BE2C (cell line): ENCODE measurements at places on chromosomes 11 and 22.

DNA sequence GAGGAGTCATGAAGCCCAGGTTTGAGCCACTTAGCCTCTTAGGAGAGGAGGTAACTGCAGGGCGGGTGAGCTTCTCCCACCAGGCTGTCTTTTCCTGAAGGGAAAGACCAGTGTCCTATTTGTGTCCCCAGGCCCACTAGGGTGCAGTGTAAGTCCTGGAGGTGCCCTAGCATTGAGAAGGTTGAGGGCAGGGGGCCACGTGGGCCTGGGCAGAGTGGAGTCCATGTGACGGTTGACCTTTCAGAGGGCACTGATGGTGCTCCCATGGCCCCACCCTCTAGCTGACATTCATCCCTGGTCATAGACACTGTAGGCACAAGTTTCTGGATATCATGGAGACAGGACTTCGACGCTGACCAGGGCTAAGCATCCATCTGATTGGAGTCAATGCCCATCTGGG is 44.1 kb upstream of the TP53I11 start:
- DNase-seq: no peak

GRCh38 chr22:39744353-39744752 is 149.2 kb downstream of the ENTHD1 start:
- no peak for DNase-seq

DNA sequence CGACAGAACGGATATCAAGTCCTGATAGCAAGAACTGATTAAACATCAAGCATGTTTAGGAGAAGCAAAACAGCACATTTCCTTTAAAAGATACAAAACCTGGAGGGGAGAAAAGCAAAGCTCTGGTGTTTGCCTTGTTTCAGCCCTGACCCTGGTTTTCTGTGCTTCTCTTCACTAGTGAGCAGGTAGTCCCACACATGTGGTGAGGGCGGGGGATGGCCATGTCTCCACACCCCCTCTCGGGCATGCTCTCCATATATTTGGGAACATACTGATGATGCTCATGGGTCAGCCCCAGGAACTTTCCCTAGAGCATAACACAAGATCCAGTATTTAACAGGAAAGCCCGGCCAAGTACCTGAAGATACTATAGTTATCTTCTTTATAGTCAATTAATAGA is 10.1 kb downstream of the C11orf16 start:
- no peak for DNase-seq

DNA sequence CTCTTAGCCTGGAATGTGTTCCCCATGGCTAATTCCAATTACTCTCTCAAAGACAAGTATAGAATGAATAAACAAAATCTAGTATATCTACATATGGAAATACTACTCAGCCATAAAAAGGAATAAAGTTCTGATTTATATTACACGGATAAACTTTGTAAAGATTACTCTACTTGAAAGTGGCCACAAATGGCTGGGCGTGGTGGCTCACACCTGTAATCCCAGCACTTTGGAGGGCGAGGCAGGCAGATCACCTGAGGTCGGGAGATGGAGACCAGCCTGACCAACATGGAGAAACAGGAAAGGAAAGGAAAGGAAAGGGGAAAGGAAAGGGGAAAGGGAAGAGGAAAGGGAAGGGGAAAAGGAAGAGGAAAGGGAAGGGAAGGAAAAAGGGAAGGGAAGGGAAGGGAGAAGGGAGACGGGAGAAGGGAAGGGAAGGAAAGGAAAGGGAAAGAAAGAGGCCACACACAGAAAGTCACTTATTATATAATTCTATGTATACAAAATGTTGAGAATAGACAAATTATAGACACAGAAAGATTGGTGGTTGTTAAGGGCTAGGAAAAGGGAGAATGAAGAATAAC is 90.7 kb upstream of the CLNS1A start:
- DNase-seq: no peak

- DNase-seq: no peak
Measured at GRCh38 chr11:69444381-69445130, 36.9 kb upstream of the LINC01488 start.

- no peak for DNase-seq
Measured at GRCh38 chr11:94417386-94417987, 16.3 kb upstream of the GPR83 start.

- peak; percentile 78 for DNase-seq
Measured at GRCh38 chr11:110376711-110377324, 52.9 kb upstream of the FDX1 start.

GRCh38 chr11:2553198-2553597 is 108.4 kb downstream of the KCNQ1 start:
- no peak for DNase-seq

DNA sequence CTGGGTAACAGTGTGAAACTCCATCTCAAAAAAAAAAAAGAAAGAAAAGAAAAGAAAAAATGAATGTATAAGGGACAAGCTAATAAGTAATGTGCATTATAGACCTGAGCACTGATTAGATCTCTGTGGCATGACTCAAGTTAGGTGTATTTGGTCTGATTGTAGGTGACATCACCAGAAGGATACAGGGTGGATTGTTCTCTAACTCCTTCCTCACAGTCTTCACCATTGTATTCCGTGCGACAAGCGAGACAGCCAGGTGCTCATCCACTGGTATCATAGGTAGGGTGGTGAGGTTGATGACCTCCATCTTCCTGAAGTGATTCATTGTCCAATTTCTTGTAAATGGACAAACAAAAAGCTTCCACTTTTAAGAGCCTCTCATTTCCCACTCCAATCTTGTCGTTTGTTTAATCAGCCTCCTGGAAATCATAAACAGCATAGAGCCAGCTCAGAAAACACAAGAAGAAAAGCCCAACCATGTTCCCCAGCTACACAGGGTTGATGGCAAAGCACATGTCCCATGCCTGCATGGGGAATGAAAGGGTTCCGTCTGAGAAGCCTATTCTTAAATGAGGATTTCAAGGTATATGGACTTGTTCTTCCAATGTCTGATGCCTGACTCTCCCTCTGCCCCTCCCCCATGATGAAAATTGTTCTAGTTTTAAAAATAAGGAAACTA is 6.2 kb downstream of the FAM227A start:
- DNase-seq: no peak

DNA sequence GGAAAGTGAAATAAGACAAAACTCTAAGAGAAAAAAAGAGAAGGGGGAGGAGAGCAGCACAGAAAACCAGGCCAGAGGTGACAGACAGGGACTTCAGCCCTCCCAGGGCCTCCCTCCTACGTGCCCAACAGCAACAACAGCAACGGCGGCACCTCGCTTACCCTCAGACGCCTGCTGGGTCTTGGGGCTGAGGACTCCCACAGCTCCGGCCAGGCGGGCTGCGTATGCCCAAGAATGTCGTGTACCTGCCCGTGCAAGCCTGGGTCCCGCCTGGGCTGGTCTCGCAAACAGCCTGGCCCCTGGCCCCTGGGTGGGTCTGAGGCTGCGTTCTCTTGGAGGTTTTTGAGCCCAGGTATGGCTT is 30.5 kb downstream of the ARAP1 start:
- no peak for DNase-seq

- no peak for DNase-seq
Measured at GRCh38 chr22:35484651-35485556, 55.7 kb upstream of the RASD2 start.

DNA sequence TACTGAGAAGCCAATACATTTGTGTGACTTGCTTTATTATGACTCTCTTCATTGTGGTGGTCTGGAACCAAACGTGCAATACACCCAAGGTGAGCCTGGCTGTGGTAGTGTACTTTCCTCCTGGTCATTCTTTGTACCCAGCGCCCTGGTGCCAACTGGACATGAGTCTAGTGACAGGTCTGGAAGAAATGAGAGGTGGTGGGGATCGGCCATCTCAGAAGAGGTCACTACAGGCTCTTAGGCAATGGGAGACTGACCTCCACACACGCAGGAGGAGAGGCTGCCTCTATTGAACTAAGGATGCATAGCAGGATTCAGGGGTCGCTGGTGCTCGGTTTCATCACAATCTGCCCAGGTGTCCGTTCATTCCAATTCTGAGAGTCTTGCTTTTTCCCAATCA is 56.4 kb upstream of the RTL6 start:
- no peak for DNase-seq

DNA sequence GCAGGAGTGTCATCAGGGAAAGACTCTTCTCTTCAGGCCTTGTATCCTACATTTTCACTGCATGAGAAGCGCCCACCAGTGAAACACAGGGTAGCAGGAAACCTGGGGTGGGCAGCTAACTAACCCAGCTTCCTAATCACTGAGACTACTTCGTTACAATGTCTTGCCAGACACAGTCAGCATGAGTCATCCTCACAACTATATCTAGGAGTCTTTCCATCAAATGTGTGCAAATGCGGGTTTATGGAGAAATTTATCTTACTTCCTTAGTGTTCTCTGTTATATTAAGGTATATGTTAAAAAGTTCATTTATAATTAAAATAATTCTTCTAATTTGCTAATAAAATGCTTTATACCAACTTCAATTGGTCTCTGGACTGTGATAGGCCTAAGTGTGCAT is 79.9 kb upstream of the RAB1B start:
- DNase-seq: no peak

- DNase-seq: no peak
Measured at GRCh38 chr22:42261296-42261695, 9.2 kb downstream of the TCF20 start.

DNA sequence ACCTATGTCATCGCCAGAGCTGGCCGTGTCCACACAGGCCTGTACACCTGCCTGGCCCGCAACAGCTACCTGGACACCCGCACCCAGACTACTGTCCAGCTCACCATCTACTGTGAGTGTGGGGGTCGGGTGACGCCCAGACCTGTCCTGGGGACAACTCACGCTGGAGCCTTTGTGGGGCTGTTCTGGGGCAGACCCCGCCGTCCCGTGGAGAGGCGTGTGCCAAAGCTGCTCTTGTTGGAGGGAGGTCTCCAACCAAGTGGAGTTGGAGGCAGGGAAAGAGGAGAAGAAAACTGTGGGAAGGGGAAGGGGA is 4.3 kb downstream of the VSIG10L2 start:
- DNase-seq: no peak

- DNase-seq: no peak
Measured at GRCh38 chr11:5124891-5125620, 13.1 kb downstream of the OR52A5 start.

GRCh38 chr22:37561212-37562048 is 1.1 kb downstream of the CDC42EP1 start:
- peak; percentile 84 for DNase-seq

DNA sequence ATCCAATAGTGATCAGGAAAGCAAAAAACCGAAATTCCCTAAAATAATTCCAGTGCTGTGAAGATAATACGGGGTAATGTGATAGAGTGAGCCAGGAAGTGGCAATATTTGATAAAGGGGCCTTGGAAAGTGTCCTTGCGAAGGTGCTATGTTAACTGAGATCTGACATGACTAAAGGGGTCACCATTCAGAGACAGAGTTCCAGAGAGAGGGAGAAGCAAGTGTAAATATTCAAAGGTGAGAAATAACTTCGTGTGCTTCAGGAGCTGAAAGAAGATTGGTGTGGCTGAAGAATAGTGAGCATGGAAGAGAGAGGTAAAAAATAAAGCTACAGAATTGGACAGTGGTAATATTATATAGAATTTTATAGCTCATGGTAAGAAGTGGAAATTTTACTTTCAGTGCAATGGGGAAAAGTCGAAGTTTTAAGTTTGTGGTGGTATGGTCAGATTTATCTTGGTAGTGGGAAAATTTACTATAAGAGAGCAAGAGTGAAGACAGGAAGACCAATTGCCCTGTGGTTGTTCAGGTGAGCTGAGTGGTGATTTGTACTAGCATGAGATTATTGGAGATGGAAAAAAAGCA is 164.5 kb downstream of the JRKL start:
- no peak for DNase-seq

DNA sequence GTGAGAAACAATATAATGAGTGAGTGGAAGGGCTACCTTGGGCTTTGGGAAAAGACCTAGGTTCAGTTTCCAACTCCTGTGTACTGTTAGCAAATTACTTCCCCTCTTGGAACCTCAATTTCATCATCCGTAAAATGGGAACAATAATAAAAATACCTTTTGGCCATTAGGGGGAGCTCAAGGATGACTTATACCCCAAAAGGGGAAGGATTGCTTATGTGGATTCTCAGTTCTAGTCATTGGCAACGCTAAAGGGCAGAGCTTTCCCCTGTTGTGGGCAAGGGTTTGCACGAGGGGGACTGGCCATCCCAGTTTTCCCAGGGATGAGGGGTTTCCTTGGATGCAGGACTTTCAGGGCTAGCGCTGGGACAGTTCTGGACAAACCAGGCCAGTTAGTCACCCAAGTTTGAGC is 3.1 kb upstream of the COMMD9 start:
- no peak for DNase-seq

GRCh38 chr11:2663506-2663905 is 36.3 kb downstream of the KCNQ1OT1 start:
- DNase-seq: no peak

GRCh38 chr11:10945196-10945595 is 87.3 kb upstream of the ZBED5 start:
- no peak for DNase-seq

DNA sequence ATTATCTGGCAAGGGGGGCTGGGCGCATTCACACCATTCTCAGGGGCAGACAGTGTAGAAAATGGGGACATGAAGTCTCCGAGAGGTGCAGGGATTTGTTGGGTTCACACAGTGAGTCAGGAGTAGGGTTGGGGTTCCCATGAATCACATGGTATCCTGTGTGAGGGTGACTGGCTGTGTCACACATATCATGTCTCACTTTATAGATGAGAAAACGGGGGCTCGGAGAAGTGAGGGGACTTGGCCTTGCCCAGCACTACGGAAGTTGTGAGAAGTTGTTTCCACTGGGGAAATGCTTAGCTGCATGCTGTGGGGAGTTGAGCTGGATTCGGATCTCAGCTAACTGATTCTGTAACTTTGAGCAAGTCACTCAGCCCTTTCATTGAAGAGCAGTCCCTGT is 4.2 kb downstream of the GAL3ST3 start:
- no peak for DNase-seq

GRCh38 chr11:84128840-84129239 is 842.7 kb upstream of the CCDC90B start:
- DNase-seq: no peak
